ENCODE measurements at places on chromosomes 2 and 18. TPM values are rescaled to one million over a fixed set of nuclear protein-coding genes. Genes with fewer than 3 reads are reported as not detected.

The SLC40A1 gene
- total RNA-seq = 60.4 TPM

The PARD3B gene
- total RNA-seq = 2.5 TPM

The SDC1 gene
- 20.2 TPM for total RNA-seq

The KIF5C gene
- 39.1 TPM for total RNA-seq

The FSIP2 gene
- total RNA-seq = 6.7 TPM

The LAMA1 gene
- 198 TPM for total RNA-seq

The PLGLB2 gene
- 0.64 TPM for total RNA-seq

- no peak overlapping the region for H3K4me3 ChIP-seq
- no peaks in the 10 kb centered on the region for H3K27me3 ChIP-seq
- H3K36me3 ChIP-seq = no peaks in the 10 kb centered on the region
- H3K27ac ChIP-seq = no peak overlapping the region
- peaks cover 2% of the 10 kb centered on the region for H3K4me1 ChIP-seq
- peak; percentile 18 for DNase-seq
Measured at GRCh38 chr18:58533766-58534165, 95.1 kb downstream of the ALPK2 start.

DNA sequence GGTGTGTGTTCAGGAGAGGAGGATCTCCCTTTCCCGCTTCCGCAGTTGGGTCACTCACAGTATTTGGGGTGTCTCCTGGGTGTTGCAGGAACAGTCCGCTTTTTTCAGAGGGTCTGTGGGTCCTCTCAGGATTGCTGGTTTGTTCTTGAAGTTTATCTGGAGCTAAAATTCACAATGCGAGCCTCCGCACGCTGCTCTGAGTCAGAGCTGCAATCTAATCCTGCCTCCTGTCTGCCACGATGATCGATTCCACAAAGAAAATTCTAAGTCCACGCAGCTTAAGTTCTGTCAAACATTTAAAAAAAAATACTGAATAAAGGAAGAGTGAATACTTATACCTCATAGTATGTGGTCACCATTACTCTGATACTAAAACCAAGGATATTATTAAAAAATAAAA is 76.5 kb downstream of the RAD51AP2 start:
- peaks cover 7% of the 10 kb centered on the region for H3K4me1 ChIP-seq
- no peaks in the 10 kb centered on the region for H3K36me3 ChIP-seq
- no peak for DNase-seq
- H3K4me3 ChIP-seq = peak overlapping the region; percentile 74
- no peak overlapping the region for H3K27ac ChIP-seq

DNA sequence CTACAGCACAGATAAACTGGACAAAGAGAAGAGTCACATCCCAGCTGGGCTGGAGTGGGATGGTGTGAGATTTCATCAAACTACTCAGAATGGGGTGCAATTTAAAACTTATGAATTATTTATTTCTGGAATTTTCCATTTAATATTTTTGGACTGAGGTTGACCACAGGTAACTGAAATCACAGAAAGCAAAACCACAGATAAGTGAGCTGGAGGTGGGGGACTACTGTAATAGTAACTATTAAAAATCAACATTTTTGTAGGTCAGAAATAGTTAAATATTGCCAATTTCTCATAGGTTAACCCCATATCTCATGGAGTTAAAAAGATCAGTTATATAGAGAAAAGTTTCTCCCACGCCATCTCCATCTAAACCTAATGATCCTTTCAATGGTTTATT is 88.1 kb downstream of the SPOPL start:
- no peaks in the 10 kb centered on the region for H3K27me3 ChIP-seq
- H3K27ac ChIP-seq = no peak overlapping the region
- no peak overlapping the region for H3K4me3 ChIP-seq
- H3K4me1 ChIP-seq = no peaks in the 10 kb centered on the region
- no peak for DNase-seq
- peaks cover 8% of the 10 kb centered on the region for H3K36me3 ChIP-seq

DNA sequence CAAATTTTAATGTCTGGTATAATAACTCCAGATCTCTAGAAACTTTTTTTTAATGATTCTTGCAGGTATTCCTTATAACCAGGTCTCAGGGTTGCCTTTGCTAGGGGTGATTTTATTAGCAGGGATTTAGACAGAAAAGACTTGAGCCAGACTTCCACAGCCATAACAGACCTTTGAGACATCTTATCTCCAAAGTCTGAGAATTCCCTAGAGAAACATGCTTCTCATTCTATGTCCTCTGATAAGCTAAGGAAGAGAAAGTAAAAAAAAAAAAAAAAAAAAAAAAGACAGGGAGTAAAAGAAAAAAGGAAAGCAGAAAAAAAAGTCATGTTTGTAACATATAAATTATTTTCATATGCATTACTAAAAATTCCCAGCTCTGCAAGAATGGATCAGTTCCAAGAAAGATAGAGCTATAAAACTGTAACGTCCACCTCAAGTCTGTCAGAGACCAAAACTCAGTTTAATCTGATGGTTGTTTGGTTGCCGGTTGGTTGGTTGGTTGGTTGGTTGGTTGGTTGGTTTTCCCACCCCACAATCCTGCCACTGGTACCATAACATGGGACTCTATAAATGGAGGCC is 153.8 kb downstream of the COL6A3 start:
- no peaks in the 10 kb centered on the region for H3K36me3 ChIP-seq
- no peak overlapping the region for H3K27ac ChIP-seq
- DNase-seq = no peak
- H3K27me3 ChIP-seq = no peaks in the 10 kb centered on the region
- peaks cover 4% of the 10 kb centered on the region for H3K4me1 ChIP-seq
- H3K4me3 ChIP-seq = no peak overlapping the region

DNA sequence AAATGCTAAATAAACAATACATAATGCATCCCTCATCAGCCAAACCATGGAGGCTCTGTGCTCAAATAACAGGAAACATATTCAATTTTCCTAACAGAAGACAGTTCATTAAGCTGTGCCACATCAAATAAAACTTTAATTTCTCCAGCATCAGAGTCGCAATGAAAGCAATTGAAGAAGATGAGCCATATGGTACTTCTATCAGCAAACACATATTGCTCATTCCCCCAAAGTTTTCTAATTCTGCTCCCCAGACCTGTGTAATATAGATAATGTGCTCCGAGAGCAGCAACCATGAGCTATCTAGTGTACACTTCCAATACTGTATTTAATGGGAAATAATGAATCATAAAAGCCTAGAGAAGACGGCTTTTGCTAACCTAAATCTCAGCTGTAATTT is 263.2 kb downstream of the MEIS1 start:
- H3K4me1 ChIP-seq = no peaks in the 10 kb centered on the region
- H3K27ac ChIP-seq = no peak overlapping the region
- H3K36me3 ChIP-seq = no peaks in the 10 kb centered on the region
- peaks cover 6% of the 10 kb centered on the region for H3K27me3 ChIP-seq
- DNase-seq = no peak
- no peak overlapping the region for H3K4me3 ChIP-seq

GRCh38 chr2:3644246-3644525 is 13.8 kb upstream of the ALLC start:
- H3K4me3 ChIP-seq = no peak overlapping the region
- no peaks in the 10 kb centered on the region for H3K27me3 ChIP-seq
- no peaks in the 10 kb centered on the region for H3K4me1 ChIP-seq
- no peak for DNase-seq
- no peaks in the 10 kb centered on the region for H3K36me3 ChIP-seq
- no peak overlapping the region for H3K27ac ChIP-seq

DNA sequence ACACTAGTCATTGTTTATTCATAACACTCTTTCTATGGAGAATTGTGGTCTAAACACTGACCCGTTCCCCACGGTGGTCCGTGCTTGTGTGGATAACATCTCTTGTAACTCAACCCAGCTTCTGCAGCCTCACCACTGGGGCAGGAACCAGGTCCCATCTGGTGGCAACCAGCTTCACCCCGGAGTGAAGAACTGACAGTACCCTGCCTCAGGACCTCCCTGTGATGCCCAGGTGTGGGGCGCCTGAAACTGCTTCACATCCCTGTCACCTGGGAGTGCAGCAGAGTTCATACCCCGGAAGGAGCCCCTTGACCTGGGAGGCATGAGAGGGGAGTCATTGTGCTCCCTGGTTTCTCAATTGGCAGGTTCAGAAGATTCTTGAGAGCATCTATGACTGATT is 81.1 kb downstream of the LONRF2 start:
- no peak for DNase-seq
- peaks cover 65% of the 10 kb centered on the region for H3K27me3 ChIP-seq
- H3K27ac ChIP-seq = no peak overlapping the region

DNA sequence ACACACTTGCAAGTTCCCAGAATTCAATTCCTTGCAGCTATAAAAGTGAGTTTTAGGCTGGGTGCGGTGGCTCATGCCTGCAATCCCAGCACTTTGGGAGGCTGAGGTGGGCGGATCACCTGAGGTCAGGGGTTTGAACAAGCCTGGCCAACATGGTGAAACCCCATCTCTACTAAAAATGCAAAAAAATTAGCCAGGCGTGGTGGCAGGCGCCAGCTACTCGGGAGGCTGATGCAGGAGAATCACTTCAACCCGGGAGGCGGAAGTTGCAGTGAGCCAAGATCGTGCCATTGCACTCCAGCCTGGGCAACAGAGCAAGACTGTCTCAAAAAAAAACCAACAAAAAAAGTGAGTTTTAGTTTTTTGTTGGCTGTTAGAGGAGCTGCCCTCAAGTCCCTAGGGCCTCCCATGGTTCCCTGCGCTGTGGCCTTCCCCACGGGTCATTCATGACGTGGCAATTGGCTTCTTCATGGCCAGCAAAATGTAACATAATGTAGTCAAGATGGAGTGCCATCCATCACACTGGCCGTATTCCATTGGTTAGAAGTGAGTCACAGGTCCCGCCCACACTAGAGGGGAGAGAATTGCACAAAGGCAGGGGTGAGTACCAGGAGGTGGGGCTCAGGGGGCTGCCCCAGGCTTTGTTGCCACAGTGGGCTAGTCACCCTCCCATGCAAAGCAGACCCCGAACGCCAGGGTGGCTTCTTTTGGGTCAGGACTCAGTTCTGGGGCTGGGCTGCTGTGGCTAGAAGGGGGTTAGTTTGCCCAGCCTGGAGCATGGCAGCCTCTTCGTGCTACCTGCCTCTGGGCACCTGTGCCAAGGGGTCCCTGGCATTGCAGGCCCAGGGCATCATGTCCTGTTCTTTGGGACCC is 37.7 kb upstream of the INHBB start:
- H3K36me3 ChIP-seq = no peaks in the 10 kb centered on the region
- H3K4me1 ChIP-seq = peaks cover 6% of the 10 kb centered on the region
- no peak overlapping the region for H3K4me3 ChIP-seq
- H3K27me3 ChIP-seq = no peaks in the 10 kb centered on the region
- no peak overlapping the region for H3K27ac ChIP-seq

DNA sequence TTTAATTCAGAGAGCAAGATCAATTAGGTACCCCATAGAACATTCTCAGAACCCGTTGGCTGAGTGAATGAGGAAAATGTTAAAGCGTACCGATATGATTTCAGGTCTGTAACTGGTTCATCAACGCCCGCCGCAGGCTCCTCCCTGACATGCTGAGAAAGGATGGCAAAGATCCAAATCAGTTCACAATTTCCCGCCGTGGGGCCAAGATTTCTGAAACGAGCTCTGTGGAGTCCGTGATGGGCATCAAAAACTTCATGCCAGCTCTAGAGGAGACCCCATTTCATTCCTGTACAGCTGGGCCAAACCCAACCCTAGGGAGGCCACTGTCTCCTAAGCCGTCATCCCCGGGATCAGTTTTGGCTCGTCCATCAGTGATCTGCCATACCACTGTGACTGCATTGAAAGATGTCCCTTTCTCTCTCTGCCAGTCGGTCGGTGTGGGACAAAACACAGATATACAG is 7.3 kb downstream of the TGIF1 start:
- no peak overlapping the region for H3K27ac ChIP-seq
- peaks cover 17% of the 10 kb centered on the region for H3K4me1 ChIP-seq
- peaks cover 77% of the 10 kb centered on the region for H3K36me3 ChIP-seq
- no peak for DNase-seq
- H3K4me3 ChIP-seq = peak overlapping the region; percentile 17

- no peaks in the 10 kb centered on the region for H3K27me3 ChIP-seq
- no peak for DNase-seq
- no peak overlapping the region for H3K4me3 ChIP-seq
- H3K36me3 ChIP-seq = no peaks in the 10 kb centered on the region
- no peak overlapping the region for H3K27ac ChIP-seq
- H3K4me1 ChIP-seq = no peaks in the 10 kb centered on the region
Measured at GRCh38 chr18:32998921-32999320, 226.1 kb upstream of the KLHL14 start.

DNA sequence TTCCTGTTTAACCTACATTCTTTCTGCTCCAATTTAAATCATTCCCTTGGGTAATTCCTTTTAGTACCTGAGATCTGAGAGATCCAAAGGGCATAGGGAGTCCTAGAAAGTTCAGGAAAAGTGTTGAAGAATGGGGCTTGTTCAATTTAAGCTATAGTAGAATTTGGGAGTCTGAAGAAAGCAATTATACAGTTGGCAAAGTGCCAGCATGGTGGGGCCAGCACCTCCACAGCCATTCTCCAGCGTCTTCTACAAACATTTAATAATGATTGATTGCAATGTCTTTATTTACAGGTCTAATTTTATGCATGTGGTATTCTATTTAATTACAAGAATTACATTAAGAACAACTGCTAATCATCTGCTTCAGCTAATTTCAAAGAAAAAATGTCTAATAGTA is 957.7 kb upstream of the GYPC start:
- DNase-seq = no peak
- no peak overlapping the region for H3K4me3 ChIP-seq
- no peak overlapping the region for H3K27ac ChIP-seq
- H3K36me3 ChIP-seq = no peaks in the 10 kb centered on the region
- H3K4me1 ChIP-seq = no peaks in the 10 kb centered on the region

DNA sequence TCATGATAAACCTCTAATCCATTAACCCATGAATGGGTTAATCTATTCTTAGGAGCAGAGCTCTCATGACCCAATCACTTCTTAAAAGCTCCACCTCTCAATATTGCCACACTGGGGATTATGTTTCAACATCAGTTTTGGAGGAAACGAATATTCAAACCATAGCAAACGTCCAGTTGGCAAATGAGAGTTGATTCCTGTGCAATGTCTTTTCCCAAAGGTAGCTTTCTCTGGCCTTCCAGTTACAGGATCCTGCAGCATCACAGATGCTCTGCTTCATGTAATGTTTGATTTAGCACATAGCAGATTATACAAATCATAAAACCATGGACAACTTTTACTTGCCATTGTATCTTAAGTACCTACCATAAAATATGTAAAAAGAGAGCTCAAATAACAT is 481.0 kb downstream of the TNS1 start:
- no peaks in the 10 kb centered on the region for H3K27me3 ChIP-seq
- H3K4me3 ChIP-seq = no peak overlapping the region
- H3K36me3 ChIP-seq = no peaks in the 10 kb centered on the region
- DNase-seq = no peak
- H3K4me1 ChIP-seq = no peaks in the 10 kb centered on the region

GRCh38 chr2:37797081-37797480 is 125.6 kb upstream of the CDC42EP3 start:
- no peak overlapping the region for H3K27ac ChIP-seq
- no peaks in the 10 kb centered on the region for H3K36me3 ChIP-seq
- no peaks in the 10 kb centered on the region for H3K27me3 ChIP-seq
- H3K4me3 ChIP-seq = peak overlapping the region; percentile 56
- DNase-seq = no peak
- H3K4me1 ChIP-seq = peaks cover 33% of the 10 kb centered on the region
